Stimulated activated CD8-positive, alpha-beta memory T cell treated with anti-CD3 and anti-CD28 coated beads, Interleukin-4, amount 100 ng/mL, for 4 hours (primary cell): ENCODE measurements at places on chromosomes 11 and 22.

GRCh38 chr11:65489035-65489705, 9.7 kb upstream of the MALAT1 start:
- no peak for DNase-seq

DNA sequence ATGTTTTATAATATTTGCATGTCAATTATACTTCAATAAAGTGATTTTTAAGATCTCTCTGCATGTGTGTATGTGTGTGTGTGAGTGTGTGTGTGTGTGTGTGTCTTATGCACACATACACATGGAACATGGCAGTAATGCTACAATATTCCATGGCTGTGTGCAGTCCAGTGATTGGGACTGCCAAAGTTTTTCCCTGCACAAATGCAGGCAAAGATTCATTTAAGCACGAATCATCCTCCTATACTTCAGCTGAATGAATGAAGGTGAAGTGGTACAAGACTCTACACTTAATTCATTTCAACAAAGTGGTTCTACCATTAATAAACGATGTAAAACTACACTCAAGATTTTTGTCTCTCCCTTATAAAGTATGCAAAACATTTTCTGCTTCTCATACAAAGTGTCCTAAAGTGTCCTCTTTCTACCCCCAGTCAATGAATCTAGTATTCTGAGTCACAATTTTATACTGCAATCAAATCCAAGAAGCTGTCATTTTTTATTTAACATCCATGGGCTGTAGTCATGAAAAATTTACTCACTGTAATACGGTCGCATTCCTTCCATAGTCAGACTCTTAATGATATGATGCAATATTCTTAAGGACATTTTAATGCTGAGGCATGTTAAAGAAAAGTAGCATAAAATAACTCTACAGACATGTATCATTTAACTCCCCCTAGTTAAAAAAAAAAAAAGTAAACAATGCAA, 132.4 kb downstream of the TTC28 start:
- DNase-seq: no peak

GRCh38 chr11:117822074-117823033, 2.2 kb downstream of the FXYD2 start:
- no peak for DNase-seq

GRCh38 chr11:47667135-47667534, 24.8 kb upstream of the MTCH2 start:
- no peak for DNase-seq

DNA sequence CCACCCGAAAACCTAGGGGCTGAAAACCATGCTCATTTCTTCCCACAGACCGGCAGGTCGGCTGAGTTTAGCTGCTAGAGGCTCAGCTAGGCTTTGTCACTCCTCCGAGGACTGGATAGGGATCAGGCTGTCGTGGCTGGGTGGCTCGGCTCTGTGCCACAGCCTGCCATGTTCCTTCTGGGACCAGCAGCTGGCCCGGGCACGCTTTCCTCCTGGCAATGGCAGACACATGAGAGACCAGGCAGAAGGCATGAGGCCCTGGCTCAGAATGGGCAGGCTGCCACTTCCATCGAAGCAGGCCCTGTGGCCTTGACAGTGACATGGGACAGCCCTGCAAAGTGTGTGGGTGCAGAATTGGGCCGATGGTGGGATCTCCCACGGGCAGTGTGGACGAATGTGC, 20.9 kb downstream of the PARVG start:
- DNase-seq: no peak

GRCh38 chr22:40342521-40342920, 3.8 kb upstream of the ADSL start:
- DNase-seq: no peak

GRCh38 chr22:49660794-49661781, 166.6 kb downstream of the BRD1 start:
- no peak for DNase-seq

DNA sequence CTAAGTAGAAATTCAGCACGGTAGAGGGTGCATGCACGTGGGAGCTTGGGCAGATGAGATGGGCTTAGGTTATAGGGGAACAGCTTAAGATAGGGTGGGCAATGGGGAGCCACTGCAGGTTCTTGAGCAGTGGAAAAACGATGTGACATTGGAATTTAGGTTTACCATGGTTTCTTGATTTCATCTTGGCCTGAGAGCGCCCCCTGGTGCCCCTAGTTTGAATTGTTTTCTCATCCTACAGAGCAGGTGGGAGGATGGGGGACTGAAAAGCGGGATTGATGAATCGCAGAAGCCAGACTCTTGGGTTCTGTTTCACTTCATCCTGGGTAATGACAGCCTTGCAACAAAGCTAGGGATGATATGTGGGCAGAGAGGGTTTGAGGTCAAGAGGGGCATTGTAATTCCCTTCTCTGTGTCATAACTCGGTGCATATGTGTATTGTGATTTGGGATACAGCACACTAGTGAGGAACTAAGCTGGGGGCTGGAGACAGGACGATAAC, 6.7 kb upstream of the MCAM start:
- DNase-seq: peak; percentile 78

DNA sequence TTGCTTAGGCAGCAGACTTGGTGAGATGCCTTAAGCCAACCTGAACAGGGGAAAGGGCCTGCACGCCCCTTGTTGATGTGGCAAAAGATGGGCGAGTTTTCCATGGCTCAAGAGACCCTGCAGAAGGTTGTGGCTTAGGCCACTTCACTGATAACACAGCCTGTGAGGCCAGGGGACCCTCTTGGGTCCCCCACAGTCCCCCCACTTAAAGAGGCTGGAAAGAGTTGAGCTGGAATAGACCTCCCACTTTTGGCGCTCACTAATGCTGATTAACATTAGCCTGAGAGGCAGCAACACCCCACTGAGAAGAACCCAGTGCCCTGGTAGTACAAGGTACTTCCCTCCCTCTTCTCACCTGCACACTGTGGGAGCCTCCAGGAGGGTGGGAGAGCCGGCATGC, 107.5 kb downstream of the TRIM29 start:
- no peak for DNase-seq

- no peak for DNase-seq
These were observed 32.2 kb upstream of the AQP11 start for GRCh38 chr11:77557553-77557952.

GRCh38 chr11:48116437-48117228, 100.0 kb upstream of the OR4B1 start:
- DNase-seq: no peak

DNA sequence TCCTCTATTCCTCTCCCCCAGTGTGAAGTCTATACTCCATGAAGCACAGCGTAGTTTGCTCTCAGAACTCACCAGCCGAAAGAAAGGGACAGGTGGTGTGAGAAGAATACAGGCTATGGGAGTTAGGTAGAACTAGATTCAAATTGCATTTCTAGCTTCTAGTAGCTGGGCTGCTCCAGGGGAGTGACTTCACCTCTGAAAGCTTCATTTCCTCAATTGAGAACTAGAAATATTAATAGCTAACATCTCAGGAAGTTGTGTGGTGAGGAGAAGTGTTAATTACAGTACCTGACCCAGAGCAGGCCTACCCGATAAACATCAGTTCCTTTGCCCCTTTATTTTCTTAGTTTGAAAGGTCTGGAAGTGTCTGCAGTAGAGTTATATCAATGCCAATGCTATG, 484.7 kb upstream of the TENM4 start:
- no peak for DNase-seq

DNA sequence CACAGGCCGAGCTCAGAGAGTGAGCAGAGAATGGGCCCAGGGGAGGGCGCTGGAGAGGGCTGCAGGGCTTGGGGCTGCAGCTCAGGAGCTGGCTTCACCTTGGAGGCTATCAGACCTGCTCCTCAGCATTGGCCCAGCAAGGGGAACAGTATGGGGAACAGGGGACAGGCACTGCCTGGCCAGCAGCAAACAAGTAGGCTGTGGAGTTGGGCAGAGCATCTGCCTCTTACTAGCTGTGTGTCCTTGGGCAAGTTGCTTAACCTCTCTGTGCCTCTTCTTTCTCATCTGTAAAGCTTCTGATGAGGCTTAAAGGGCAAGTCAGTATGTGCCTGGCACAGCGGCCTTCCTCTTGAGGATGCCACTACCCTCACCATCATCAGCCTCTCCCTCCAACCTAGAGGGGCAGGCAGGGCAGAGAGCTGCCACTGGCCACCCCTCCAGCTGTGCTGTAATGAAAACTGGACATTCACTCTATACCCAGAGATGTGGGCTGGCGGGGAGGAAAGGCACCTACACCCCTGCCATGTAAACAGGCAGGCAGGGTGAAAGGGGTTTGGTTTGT, 7.5 kb upstream of the CDKN1C start:
- DNase-seq: no peak

DNA sequence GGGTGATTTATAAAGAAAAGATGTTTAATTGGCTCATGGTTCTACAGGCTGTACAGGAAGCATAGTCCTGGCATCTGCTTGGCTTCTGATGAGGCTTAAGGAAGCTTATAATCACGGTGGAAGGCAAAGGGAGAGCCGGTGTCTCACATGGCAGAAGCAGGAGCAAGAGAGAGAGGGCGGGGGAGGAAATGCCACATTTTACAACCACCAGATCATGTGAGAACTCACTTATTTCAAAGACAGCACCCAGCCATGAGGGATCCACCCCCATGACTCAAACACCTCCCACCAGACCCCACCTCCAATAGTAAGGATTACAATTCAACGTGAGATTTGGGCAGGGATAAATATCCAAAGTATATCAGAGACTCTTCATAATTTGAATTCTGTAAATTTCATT, 200.7 kb downstream of the MSANTD4 start:
- DNase-seq: no peak

- DNase-seq: no peak
These were observed 37.3 kb downstream of the OR10A6 start for GRCh38 chr11:7893796-7894195.

GRCh38 chr11:10048350-10048749, 245.7 kb downstream of the SBF2 start:
- DNase-seq: no peak

DNA sequence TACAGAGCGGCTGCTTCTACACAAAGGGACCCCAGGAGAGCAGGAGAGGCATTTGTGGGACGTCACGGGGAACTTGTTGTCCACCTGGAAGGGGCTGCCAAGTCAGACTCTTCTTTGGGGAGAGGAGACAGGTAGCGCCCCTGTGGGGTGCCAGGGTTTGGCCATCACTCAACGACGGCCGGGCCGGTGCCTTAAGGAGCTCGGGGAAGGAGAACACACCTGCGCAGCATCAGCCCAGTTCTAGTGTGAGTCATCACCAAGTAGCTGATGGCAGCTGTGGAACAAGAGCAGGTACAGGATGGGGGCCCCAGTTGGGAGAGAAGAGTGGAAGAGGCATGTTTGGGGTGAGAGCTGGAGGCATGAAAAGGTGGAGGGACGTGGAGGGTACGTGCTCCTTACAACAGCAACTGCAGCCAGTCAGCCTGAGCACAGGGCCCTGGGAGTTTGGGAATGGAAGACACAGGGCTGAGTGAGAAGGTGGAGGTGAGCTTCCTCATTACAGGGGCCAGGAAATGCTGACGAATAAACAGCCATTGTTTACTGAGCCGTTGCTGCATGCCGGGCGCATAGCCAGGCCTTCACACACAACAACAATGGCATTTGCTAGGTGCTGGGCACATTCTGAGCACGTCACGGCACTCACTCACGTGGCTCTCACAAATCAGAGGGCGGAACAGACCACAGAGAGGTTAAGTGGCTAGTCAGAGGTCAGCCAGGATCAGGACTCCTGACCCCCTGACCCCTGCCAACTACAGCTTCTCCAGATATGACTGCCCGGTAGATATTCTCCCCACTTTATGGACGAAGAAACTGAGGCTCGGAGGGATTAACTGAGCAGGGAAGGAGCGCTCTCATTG, 29.1 kb upstream of the TP53I11 start:
- DNase-seq: no peak

DNA sequence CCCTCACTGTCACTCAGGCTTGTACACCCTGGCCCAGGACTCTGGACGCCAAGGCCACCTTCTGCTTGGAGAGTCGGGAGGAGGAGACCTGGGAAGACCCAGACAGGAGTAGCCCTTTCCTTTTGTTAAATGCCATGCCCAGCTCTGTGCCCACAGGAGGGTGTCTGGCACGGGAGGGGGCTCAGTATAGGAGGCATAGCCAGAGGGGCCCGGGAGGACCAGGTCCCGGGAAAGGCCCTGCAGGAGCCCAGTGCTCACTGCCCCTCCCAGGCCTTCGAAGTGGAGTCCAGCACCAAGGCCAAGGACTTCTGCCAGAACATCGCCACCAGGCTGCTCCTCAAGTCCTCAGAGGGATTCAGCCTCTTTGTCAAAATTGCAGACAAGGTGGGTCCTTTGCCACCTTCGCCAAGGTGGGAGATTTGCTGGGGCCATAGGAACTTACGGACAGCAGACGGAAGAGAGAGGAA, 79.0 kb downstream of the MYO7A start:
- no peak for DNase-seq

GRCh38 chr22:17772958-17773605, 1.2 kb downstream of the BID start:
- no peak for DNase-seq

DNA sequence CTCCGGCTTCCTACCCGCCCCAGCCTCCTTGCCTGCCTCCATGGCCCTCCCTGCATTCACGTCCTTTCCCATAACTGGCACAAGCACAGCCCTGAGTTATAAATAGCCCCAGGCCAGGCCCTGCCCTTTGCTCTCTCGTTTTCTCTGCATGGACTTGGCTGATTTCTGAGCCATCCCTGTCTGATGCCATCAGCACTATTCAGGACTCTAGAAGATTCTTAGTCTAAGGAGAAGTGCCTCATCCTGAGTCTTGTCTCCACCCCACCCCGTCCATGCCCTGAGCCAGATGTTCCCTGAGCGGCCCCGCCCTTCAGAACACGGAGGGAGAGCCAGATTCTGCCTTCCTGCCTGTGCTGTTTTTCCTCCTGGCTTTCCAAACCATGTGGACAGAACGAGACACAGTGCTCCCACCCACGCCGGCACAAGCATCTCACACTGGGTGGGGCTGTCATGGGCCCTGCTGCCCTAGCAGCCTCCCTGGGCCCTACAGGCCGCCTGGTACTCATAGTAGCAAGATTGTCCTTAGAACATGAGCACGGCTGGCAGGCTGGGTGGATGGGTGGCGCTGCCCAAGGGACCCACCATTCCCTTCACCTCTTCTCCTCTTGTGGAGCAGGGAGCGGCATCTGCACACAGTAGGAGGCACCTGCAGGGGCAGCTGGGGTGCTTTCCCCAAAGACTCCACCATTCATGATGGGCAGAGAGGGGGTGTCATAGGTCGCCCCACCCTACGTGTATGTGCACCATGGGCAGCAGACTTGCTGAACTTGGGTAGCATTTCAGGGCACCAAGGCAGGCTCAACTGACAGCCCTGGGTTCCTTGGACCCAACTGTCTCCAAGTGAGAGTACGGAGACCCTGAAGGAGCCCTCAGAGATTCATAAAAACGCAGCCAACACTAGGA, 76.9 kb downstream of the BCR start:
- no peak for DNase-seq

GRCh38 chr11:13207270-13207664, 70.3 kb upstream of the BMAL1 start:
- no peak for DNase-seq

DNA sequence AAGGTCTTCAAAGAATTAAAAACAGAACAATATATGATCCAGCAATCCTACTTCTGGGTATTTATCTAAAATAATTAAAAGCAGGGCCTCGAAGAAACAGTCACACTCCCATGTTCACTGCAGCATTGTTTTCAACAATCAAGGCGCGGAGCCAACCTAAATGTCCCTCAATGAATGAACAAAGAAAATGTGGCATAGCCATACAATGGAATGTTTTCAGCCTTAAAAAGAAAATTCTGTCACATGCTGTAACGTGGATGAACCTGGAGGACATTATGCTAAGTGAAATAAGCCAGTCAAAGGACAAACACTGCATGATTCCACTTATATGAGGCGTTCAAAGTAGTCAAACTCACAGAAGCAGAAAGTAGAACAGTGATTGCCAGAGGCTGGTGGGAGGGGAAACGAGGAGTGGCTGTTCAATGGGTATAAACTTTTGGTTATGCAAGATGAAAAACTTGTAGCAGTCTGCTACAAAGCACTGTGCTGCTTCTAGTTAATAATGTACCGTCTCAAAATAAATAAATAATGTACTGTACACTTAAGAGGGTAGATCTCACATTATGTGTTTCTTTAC, 41.2 kb downstream of the SNX19 start:
- no peak for DNase-seq
